CD4-positive, alpha-beta T cell treated with Interleukin-6 at 100 ng/mL for 8 hours (primary cell): ENCODE measurements at places on chromosomes 12 and 14.

- no peak for DNase-seq
These were observed 12.3 kb downstream of the SCARB1 start for GRCh38 chr12:124851342-124851741.

DNA sequence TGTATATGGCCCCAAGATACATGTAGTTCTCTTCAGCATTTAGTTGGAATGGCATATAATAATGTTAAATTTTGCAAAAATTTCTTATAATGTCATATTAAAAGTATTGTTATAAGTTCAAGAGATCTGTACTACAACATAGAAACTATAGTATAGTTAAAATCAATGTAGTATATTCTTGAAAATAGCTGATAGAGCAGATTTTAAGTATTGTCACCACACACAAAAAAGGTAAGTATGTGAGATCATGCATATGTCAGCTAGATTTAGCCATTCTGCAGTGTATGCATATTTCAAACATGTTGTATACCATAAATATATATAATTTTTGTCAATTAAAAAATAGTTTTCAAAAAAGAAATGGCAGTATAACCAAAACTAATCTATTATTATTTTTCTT, 86.5 kb downstream of the PLBD1 start:
- no peak for DNase-seq

DNA sequence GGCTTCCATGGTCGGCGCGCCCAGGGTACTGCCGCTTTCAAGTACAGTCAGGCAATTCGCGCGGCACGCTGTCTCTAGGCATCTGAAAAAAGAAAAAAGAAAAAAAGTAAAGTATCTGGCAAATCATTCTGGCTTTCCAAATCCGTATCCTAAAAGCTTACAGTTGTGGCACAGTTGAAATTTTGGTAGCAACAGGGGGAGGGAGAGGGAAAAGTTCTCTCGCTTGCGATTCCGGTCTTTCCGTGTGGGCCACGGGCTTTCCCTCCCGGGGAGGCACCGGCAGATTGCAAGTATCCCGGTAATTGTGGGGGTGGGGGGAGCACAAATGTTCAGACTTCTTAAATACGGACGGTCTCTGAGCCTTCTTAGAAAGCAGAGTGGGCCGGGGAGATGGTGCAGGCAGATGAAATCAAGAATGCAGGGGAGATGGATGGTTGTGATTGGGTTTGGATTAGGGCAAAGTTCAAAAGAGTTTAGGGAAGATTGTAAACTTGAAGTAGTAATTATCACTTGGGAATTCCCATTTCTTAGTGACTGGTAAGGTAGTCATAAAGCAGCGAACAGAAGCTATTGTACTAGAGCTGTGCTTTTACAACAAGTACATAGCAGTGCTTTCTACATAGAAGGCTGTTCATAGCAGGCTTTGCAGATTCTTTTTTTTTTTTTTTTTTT, 1.2 kb downstream of the SOCS2 start:
- no peak for DNase-seq

DNA sequence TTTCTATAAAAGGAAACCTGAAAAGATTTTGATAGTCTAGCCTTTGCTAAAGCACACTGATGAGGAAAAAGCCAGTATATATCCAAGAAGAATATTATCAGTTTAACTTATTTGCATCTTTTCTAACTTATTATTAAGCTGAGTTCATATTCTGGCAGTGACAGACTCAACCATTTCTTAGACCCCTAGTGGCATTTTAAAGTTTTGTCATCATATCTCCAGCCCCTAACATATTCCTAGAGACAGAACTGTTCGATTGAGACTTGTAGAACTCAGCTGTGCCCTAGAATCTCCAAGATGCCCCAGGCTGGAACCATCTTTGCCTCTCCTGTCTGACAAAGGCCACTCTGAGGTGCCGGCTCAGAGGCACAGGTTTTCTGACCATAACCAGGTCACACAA, 365.6 kb downstream of the NELL2 start:
- DNase-seq = no peak

GRCh38 chr12:115872919-115873357, 404.6 kb downstream of the MED13L start:
- no peak for DNase-seq
